Right ventricle myocardium inferior (tissue), 1 donor: ENCODE measurements at places on chromosomes 11 and 22.
A peak's percentile ranks its signal among the peaks of the same experiment; 100 is the strongest.

- no peak for DNase-seq
Measured at GRCh38 chr11:99505831-99506230, 485.1 kb downstream of the CNTN5 start.

DNA sequence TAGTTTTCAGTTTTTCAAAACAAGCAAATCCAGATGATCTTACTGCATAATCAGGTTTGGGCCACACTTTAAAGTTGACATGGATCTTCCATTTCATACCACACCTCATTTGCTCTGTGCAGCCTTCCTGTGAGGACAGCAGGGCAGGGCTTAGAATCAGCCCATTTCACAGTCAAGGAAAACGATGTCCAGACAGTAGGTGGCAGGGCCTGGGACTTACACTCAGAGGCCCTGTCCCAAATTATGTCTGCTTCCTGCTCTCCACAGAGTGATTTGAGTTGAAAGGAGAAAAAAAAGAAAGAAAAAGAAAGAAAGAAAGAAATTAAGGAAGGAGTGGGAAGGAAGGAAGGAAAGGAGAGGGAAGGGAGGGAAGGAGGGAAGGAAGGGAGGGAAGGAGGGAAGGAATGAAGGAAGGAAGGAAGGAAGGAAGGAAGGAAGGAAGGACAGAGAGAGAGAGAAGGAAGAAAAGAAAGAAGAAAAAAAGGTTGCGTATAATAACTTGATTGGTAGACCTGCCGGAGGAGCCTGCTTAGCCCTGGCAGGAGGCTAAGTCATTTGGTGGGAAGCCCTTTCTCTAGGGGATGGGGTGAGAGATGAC is 23.6 kb downstream of the TSKU start:
- DNase-seq, result no peak

- no peak for DNase-seq
Measured at GRCh38 chr11:122877732-122878131, 4.8 kb upstream of the JHY start.

GRCh38 chr11:13721760-13722159 is 53.3 kb downstream of the FAR1 start:
- DNase-seq, result no peak

- no peak for DNase-seq
Measured at GRCh38 chr11:854601-855329, 12.1 kb downstream of the TSPAN4 start.

- no peak for DNase-seq
Measured at GRCh38 chr11:45022294-45023064, 71.8 kb upstream of the TP53I11 start.

- DNase-seq, result no peak
Measured at GRCh38 chr11:92272651-92273050, 48.0 kb downstream of the FAT3 start.

DNA sequence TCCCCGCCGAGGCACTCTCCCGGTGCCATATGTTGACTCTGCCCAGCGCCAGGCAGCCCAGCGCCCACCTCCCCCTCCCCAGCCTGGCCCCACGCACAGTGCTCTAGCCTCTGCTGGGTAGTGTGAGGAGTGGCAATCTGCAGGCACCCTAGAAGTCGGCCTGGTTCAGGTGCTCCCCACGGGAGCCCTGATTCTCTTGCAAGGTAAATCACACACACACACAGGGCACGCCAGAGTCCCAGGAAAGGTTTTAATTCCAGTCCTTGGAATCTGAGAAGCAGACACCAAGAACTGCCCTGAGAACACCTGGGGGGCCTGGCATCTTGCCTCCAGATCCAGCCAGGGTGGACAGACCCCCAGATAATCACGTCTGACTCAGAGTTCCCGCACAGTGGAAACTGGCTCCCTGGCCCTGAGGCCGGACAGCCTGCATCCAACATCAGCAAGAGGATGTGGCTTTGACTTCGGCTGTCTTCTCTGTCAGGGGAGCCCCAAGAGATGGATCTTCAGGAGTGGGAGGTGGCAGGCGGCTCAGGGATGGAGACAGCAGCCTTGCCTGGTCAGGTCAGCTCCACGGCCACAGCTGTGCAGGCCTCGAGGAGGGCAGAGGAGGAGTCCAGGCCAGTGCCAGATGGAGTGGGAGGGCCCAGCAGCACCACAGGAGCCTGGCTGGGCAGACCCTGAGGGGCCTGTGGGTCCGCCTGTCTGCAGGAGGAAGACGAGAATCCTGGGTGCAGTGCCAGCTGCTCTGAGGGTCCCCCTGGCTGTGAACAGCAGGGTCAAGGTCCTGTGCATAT is 1.1 kb upstream of the RIN1 start:
- peak; percentile 56 for DNase-seq

- DNase-seq, result no peak
Measured at GRCh38 chr22:23276656-23277582, 96.6 kb downstream of the BCR start.

GRCh38 chr11:46294365-46295309 is 17.2 kb downstream of the CREB3L1 start:
- no peak for DNase-seq

GRCh38 chr11:121253951-121254350 is 38.6 kb upstream of the SC5D start:
- no peak for DNase-seq
